Stimulated activated CD8-positive, alpha-beta memory T cell treated with anti-CD3 and anti-CD28 coated beads, Interleukin-7, amount 100 ng/mL, for 1 hour (primary cell): ENCODE measurements at places on chromosomes 11 and 22.

DNA sequence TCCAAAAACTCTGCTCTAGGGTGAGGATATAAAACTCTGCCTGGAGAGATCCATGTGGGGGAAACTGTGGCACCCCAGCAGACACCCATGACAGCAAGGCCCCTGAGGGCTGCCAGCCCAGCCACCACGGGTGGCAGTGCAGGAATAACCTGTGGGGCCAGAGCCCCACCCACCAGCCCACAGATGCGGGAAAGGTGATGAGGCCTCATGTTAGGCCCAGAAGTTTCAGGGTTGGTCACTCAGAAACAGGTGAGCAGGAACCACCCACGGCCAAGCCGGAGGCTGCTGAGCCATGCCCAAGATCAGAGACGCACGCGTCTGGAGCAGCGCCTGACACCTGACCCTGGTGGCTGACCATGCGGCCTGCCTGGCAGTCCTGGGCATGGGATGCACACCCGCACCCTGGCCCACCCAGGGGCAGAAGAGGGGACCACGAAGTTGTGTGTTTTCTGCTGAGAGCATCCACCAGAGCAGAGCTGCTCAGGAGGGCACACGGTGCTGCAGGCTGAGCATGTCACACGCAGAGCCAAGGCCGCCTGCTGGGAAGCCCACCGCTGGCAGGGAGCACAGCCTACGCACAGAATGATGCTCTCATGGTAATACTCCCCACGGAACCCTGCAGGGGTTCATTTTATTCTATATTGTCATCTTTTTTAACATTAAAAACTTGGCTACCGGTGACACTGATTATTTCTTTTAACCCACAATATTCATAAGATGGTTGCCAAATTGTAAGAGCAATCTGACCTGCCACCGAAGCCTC lies 41.2 kb downstream of the DUSP8 start:
- DNase-seq: no peak

GRCh38 chr11:69221086-69221485 lies 65.4 kb downstream of the SMIM38 start:
- no peak for DNase-seq

DNA sequence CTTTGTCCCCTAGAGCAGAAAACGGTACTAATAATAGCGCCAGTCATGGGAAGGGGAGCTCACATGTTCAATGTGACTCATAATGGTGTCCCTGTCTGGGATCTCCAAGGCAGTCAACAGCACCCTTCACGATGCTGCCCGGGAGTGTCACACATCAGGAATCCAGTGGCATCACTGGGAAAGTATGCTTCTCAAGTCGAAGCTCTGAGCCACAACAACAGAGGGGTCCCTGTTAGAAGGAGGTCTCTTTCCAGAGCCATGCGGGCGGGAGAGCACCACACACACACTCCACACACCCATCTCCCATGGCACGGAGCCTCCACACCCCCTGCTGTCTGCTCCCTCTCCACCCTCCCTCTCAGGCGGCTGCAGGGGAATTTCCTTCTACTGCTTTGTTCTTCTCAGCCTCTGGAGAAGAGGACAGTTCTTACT lies 119.7 kb downstream of the ETS1 start:
- no peak for DNase-seq

DNA sequence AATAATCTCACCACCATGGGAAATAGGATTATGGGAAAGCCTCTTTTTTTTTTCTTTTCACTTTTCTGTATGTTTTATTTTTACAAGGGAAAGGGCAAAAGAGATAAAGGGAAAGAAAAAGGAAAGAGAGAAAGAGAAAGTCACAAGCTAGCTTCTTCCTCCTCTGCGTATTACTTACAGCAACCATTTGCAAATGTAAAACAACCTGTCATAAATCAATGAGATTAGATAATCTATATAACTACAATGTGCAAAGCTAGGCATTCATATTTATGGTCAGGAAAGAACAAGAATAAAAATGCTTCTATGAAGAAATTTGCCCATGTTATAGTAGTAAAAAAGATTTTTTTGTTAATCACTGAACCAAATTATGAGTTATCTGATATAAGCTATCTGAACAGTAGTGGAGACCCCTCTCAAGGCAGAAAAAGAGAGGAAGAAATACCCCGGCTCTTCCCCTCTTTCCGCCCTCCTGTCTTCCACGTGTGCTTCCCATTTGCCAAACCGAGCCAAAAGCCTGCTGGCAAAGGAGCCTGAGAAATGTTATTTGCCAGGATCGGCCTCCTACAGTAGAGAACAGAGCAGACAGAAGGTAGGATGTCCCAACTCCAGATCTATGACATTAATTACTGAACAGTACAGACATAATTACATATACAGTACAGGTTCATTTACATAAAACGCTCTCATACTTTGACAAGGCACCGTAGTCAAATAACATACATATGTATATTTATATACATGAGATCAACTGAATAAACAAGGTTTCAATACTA lies 50.2 kb downstream of the ARHGAP32 start:
- no peak for DNase-seq

DNA sequence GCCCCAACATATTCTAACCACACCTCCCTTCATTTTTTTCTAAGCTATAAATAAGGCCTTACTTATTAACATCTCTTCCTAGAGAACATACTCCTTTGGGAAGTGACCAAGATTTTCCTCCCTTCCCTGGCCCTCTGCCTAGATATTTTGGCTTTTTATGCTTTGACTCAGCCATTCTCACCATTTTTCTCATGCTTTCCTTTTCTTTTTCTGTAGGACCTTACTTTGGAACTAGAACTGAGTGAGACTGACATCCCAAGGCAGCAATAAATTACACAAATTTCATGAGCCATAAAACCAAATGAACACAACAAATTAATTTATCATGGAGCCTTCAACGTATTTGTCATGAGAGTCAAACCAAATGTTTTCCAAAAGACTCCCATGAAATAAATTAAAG lies 142.7 kb upstream of the CTSC start:
- DNase-seq: no peak

GRCh38 chr11:36010010-36010740 lies 66.3 kb downstream of the LDLRAD3 start:
- DNase-seq: no peak

GRCh38 chr22:24190596-24191208 lies 9.4 kb downstream of the SUSD2 start:
- no peak for DNase-seq
